NCI-H1930 (cell line): ENCODE measurements at places on chromosomes 13 and 19.

- peak; percentile 62 for DNase-seq
Measured at GRCh38 chr13:31485651-31486051, 253.7 kb upstream of the RXFP2 start.

DNA sequence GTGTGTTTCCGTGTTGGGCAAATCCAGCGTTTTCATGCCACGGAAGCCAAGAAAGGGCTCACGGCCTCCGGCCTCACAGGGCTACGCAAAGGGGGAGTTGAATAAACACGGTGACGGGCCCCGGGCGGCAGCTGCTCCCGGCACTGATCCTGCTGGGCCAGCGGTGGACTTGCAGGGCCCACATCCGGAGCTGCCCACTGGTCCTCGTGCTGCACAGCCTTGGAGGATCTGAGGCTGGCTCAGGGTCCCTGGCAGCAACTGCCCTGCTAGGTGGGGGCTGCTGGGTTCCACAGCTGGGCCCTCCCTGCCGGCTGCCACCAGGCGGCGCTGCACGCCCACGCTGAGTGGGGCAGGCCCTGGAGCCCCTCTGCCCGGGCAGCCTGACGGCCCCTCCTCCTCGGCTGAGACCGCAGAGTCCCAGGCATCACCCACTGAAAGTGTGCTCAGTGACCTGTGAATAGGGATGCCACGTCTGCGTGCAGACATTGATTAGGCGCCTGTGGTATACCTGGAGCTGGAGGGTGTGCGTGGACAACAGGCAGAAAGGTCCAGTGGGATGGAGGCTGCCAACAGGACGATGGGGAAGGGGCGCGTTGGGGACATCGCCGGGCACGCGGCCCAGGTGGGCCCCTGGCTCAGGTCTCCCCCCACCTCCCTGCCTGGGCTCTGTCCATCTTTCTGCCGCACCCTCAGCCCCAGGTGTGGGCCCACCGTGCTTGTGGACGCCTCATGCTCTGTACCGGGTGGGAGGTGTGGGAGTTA is 5.3 kb upstream of the HCN2 start:
- no peak for DNase-seq

DNA sequence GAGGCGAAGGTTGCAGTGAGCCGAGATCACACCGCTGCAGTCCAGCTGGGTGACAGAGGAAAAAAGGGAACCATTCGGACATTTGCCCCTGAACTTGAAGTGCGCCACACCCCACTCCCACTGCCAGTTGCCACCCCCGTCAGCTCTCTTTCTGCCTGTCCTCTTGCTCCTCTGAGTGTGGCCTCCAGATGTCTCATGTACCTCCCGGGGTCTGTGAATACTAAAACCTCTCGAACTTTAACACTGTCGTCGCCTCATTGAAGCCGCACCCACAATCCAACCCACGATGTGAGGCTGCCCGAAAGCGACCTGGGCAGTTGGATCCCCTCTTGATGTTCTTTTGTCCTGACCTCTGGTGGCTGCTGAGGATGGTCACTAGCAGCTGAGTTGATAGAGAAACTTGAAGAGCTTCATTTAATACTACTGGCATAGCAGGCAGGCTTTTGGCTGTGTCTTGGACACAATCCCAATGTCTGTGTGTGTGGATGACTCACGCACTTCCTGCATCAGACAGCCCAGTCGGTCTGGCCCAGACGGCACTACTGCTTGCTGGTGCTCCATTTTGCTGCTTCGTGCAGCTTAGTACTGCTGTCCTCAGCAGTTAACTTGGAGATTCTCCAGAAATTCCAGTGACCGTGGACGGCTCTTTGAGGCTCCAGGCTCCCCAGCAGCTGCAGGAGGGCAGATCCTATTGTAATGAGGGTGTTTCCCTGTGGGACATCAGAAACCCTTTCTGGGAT is 4.2 kb downstream of the FPR3 start:
- DNase-seq: no peak

GRCh38 chr19:491146-491741 is 5.0 kb upstream of the MADCAM1 start:
- no peak for DNase-seq

- no peak for DNase-seq
Measured at GRCh38 chr13:103276775-103277498, 210.7 kb upstream of the SLC10A2 start.

DNA sequence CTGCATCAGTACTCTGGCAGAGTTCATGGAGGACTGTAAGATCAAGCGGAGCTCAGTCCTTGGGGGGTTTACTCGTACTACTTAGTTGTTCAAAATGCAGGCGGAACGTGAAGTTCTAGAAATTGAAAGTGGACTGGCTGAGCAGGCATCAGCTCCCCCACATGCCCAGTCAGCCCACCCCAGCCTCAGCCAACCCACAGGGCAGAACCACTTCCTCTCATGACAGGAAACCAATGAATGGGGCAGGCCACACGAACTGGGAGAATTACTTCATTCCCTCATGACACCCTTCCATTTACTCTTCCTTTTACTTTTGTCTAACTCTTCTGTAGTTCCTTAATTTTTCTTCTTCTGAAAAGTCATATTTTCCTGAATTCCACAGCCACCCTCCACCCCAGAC is 71.9 kb downstream of the FLT1 start:
- DNase-seq: no peak

GRCh38 chr19:28170066-28170465 is 1042.9 kb downstream of the UQCRFS1 start:
- DNase-seq: no peak

GRCh38 chr13:80161219-80161618 is 179.7 kb downstream of the SPRY2 start:
- no peak for DNase-seq

- no peak for DNase-seq
Measured at GRCh38 chr13:34039678-34040077, 221.7 kb downstream of the RFC3 start.

- DNase-seq: peak; percentile 55
Measured at GRCh38 chr13:101942038-101942437, 459.8 kb downstream of the FGF14 start.

DNA sequence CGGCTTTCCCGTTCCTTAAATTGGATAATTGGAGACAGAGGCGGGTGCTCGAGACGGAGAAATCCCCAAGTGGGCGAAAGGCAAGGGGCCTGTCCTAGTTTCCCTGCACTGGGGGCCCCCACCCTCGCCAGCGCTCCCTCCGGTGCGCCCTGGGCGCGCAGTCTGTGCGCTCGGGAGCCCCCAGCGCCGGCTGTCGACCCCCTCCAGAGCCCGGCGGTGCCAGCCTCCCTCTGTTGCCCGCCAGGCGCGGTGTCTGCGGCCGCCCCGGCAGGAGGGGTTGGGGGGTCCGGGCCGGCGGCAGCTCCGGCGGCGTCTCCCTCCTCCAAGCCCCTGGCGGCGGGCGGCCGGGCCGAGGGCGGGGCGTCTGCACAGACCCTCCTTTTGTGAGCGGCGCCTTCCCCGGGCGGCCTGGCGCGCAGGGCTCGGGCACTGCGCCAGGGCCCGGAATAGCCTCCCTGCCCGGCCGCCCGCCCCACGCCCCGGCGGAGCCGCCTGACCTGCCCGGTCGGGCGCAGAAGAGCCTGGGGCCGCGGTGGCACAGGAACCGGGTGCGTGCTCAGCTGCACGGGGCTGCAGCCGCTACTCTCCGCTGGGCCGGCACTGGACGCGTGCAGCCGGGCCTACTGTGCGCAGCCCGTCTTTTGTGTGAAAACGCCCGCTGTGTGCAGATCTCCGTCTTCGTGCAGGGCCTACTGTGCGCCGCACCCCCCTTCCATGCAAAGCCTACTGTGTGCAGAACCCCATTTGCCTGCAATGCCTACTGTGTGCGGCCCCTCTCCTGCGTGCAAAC is 13.2 kb downstream of the GADD45B start:
- DNase-seq: no peak

- no peak for DNase-seq
Measured at GRCh38 chr19:5240011-5240410, 100.6 kb downstream of the PTPRS start.

DNA sequence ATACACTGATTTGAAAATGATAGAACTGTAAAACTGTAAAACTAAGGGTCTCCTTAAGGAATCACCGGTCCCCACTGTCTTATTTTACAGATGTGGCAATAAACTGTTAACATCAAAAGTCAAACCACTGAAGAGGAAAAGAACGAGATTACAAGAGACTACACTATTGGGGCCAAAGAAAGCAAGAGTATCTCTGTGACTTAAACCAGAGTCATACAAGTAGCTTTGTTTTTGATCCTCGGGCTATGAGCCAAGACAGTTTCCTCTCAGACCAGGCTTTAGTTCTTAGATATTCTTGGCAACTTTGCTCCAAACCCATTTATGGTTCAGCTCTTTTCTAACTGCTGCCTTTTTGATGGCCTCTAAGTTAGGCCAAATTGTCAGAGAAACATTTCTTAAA is 113.8 kb downstream of the TBC1D4 start:
- no peak for DNase-seq

DNA sequence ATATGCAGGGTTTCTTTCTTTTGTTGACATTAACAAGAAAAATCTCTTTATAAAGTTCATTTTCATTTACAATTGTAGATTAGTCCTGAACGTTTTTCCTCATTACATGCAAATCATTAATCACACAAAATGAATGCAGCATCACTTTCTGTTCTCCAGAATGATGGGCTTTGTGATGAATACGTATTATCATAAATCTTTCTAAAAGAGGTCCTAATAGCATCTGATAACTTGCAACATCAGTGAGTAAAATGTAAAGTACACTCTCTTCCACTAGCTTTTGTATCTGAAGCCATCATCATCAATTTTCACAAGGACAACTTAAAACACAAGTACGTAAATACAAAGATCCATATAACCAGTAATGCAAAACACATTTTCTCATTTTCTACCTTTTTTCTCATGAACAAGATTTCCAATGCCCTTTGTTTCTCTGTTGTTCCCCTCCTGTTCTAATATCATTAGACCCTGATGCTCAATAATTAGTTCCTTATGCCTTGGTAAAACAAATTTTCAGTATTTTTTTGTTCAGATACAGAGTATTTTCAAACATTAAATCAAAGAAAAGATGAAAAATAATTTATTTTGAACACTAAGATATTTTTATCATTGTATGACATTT is 437.4 kb upstream of the MIR17HG start:
- no peak for DNase-seq

DNA sequence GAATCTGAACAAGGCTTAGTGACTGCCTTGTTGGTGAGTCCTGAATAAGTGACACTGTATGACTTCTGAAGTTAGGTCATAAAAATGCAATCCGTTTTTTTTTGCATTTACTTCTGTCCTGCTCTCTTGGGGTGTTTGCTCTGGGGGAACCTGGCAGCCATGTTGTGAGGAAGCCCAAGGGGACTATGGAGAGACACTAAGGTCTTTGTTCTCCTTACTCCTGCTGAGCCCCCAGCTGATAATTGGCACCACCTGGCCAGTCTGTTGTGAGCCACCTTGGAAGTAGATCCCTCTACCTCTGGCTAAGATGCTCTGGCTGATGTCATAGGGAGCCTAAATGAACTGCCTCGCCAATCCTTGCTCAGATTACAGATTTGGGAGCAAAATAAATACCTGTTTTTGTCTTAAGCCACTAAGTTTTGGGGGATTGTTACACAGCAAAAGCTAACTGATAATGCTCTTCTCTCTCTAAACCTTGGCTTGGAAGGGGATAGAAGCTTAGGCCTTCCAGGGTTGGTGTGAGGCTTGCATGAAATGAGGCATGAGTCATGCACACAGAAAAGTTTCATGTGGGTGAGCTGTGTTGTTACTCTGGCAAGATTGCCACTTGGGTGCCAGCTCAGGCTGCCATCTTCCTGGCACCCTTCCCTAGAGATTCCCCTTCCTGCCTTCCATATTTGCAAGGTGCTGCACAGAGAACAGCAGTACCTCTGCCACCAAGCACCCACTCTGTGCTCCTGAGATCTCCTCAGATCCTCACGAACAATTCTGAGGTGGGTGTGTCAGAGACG is 10.1 kb downstream of the TUBB4A start:
- DNase-seq: no peak

- no peak for DNase-seq
Measured at GRCh38 chr13:101416181-101417042, at the start of gene NALCN. Gene NALCN, minus strand, starts transcription at chr13:101416508. Its CDS starts 17,382 bp downstream, at chr13:101399126.

DNA sequence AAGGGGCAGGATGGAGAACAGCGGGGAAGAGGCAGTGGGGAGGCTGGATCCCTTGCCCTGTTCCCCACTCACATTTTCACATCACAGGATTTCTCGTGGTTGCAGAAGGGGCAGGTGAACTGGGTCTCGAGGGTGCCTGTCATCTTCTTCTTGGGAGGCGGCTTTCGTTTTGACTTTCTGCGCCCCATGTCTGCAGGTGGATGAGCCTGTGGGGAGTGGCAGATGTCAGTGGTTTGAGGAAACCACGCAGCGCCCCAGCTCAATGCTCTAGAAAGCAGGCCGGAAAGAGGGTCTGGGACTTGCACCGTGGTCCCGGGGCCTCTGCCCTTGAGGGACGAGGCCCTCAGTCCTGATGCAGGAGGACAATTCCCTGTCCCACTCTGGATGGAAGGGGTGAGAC is 4.9 kb downstream of the ELOF1 start:
- no peak for DNase-seq

DNA sequence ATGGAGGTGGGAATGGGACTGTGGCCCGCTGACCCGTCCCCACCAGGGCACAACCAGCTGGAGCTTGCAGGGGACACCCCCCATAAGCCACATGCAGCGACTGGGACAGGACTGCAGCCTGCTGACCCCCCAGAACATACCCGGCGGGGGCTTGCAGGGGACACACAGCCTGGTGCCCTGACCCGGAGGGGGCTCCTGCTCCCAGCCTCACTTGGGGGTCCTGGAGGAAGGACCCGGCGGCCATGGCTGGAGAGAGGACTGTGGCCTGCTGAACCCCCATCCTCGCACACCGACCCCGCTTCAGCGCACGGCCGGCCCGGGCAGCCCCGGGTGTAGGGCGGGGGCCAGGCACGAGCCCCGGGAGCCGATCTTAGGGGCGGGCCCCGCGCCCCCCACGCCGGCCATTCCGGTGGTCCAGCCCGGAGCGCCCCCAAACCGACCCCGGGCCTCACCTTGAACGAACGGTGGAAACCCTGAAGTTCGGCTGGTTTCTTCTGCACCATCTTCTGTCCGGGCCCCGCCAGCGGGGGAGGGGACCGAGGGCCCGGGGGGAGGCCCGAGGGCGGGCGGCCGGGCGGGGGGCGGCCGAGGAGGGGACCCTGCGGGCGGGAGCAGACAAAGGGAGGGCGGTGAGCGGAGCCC is 574 bp downstream of the MKNK2 start:
- no peak for DNase-seq

DNA sequence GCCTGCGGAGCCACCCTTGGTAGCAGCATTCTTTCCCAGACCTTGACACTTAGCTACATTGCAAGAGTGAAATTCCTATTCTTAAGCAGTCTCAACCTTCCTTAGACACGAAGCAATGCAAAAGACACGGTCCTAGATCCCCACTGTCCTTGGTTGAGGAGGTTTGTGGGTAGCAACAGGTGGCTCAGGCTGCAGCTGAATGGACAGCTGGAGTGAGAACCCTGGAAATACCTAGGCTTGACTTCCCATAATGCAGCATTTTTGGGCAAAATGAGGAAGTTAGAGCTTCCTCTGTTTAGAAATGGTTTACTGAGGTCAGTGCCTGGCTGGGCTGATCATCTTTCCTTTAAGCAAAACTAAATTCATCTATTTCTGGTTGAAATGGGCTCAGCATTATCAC is 296.6 kb downstream of the RFC3 start:
- no peak for DNase-seq
